T-helper 17 cell (primary cell): ENCODE measurements at places on chromosomes 16 and 17.
A peak's percentile ranks its signal among the peaks of the same experiment; 100 is the strongest.

DNA sequence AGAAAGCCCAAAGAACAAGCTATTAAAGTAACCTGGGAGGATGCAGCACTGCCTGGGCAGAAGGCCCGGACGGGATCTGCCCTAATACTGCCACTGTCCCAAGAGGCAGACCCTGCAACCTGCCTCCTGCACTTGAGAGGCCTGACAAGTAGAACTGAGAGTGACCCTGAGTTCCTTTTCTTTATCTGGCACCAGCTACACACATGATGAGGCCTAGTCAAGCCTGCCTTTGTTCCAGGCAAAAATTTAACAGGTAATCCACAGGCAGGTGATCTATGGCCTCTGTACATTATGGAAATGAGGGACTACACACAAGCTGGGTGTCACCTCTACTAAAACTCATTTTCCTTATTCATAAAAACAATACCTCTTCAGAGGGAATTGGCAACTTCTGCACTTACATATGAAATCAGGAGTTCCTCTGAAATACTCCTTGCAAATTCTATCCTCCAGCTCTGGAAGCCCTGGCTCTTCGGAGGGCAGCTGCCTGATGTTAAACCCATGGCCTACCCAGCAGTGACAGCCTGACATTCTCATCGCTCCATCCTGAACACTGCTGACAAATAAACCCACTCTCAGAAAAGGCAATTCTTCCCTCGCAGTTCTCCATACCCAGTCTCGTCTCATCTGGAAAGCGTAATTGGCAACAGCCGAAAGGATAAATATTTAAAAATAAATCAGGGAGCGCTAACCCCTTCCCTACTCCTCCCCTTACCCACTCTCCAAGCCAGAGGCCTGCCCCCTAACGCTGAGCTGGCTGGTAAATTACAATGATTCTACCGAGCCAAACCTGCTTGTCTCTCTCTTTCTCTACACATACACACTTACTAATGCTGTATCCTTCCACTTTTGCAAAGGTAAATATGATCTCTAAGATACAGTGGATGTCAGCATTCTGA, 2.5 kb upstream of the ZFHX3 start:
- no peak for DNase-seq

DNA sequence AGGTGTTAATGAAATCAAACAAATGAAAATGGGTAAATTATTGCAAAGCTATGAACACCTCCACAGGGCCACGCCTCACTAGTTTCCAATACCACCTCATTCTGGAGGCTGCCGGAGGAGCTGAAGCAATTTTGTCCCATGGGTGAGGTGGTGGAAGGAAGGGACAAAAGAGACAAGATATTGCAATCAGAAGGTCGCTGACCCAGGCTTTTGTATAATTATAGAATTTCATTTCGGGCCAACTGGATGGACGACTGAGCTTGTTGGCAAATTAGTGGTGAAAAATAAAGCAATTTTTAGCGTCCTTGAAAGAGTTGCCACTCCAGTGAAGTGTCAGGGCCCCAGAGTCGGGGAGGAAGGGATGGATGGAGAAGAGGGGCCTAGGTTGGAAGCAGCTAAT, 147.9 kb downstream of the CYLD start:
- DNase-seq: no peak

GRCh38 chr16:47887496-47887895, 268.3 kb downstream of the ABCC12 start:
- DNase-seq: no peak

DNA sequence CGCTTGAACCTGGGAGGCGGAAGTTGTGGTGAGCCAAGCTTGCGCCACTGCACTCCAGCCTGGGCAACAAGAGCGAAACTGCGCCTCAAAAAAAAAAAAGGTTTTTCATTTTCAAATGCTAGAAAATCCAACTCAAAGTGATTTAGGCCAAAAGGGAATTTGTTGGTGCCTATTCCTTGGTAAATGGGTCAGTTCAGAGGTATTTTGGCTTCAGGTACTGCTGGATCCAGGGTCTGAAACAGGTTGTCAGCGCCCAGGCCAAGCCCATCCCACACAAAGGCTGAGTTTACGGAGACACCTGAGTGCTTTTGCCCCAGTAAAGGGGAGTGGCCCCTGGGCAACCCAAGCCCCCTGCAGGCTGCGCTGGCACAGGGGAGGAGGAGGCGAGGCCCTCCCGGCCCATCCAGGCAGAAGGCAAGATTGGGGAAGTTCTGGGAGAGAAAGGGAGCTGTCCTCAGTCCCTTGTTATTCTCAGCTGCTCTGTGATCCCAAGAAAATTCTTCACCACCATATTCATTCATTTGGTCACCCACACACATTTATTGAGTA, 8.5 kb upstream of the JPH3 start:
- DNase-seq: no peak

GRCh38 chr16:65121870-65122723, at the start of gene CDH11:
Gene CDH11, minus strand, starts transcription at chr16:65122063. Its CDS starts 117,194 bp downstream, at chr16:65004869.
- no peak for DNase-seq

GRCh38 chr17:79806863-79807720, 10.2 kb upstream of the CBX8 start:
- no peak for DNase-seq

- no peak for DNase-seq
Observed at GRCh38 chr16:77396461-77396860, 38.4 kb downstream of the ADAMTS18 start.

DNA sequence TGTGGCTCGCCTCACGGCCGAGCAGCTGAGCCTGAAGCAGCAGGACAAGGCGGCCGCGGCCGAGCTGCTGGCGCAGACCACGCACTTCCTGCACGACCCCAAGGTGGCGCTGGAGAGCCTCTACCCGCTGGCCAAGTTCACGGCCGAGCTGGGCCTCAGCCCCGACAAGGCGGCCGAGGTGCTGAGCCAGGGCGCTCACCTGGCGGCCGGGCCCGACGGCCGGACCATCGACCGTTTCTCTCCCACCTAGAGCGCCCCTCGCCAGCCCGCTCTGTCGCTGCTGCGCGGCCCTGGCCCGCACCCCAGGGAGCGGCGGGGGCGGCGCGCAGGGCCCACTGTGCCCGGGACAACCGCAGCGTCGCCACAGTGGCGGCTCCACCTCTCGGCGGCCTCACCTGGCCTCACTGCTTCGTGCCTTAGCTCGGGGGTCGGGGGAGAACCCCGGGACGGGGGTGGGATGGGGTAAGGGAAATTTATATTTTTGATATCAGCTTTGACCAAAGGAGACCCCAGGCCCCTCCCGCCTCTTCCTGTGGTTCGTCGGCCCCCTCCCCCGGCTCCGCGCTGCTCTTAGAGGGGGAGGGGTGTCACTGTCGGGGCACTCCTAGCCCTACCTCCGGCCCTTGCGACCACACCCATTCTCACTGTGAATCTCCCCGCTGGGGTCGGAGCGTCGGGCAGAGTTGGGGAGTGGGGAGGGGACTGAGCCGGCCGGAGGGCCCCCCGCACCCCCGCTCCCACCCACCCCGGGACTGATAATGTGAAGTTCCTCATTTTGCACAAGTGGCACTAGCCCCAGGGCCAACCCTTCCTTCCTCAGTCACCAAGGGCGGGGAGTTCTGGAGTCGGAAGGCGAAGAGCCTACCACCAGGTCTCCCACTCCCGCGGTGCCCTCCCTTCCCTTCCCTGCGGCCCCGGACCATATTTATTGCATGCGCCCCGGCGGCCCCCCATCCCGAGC, 4.0 kb downstream of the HIC1 start:
- DNase-seq: peak; percentile 56

GRCh38 chr17:2453325-2453724, 52.5 kb upstream of the MNT start:
- DNase-seq: no peak

GRCh38 chr16:69031877-69032301, 73.6 kb upstream of the HAS3 start:
- DNase-seq: no peak

GRCh38 chr17:40284085-40284713, 3.5 kb upstream of the CDC6 start:
- DNase-seq: no peak
